ENCODE measurements at places on chromosomes 11 and 22. TPM values are rescaled to one million over a fixed set of nuclear protein-coding genes. Genes with fewer than 3 reads are reported as not detected.
A peak's percentile ranks its signal among the peaks of the same experiment; 100 is the strongest.

The MYRF gene
- 30.3 TPM for total RNA-seq

The KIAA1671 gene
- 32.2 TPM for total RNA-seq

The TRIOBP gene
- total RNA-seq = 82.2 TPM

The NDUFC2 gene
- total RNA-seq = 251 TPM

DNA sequence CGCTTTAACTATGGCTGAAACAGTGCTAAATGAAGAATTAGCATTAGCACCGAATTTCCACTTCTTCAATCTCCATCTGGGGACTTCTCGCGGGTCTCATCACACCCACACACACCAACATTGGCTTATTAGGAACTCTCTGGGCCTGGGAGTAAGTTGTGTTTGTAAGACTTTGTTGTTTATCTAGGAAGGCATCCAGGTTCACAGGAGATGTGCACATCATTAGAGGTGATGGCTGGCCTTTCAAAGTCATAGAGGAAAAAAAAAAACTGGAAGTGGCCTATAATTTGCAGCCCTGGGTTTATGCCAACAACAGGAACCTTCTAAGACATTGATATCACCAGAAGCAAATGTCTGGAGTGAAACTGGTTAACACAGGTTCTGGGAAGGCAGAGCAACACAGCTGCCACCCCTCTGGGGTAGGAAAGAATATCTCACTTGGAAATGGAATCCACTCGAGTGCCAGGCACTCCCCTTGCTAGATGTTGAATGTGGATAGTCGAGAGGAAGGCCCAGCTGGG is 84.5 kb downstream of the TRAF6 start:
- no peaks in the 10 kb centered on the region for H3K4me1 ChIP-seq
- peaks cover 62% of the 10 kb centered on the region for H3K27me3 ChIP-seq
- H3K27ac ChIP-seq = no peak overlapping the region
- no peak for DNase-seq
- no peaks in the 10 kb centered on the region for H3K36me3 ChIP-seq
- H3K4me3 ChIP-seq = no peak overlapping the region

- H3K27ac ChIP-seq = no peak overlapping the region
- no peaks in the 10 kb centered on the region for H3K4me1 ChIP-seq
- peaks cover 15% of the 10 kb centered on the region for H3K27me3 ChIP-seq
- no peak overlapping the region for H3K4me3 ChIP-seq
- DNase-seq = no peak
- H3K36me3 ChIP-seq = no peaks in the 10 kb centered on the region
These were observed 4.1 kb downstream of the MAPK8IP1 start for GRCh38 chr11:45889555-45889954.

GRCh38 chr11:63897459-63898146 is 19.4 kb downstream of the RCOR2 start:
- no peaks in the 10 kb centered on the region for H3K27me3 ChIP-seq
- H3K36me3 ChIP-seq = peaks cover 88% of the 10 kb centered on the region
- DNase-seq = no peak
- H3K4me3 ChIP-seq = no peak overlapping the region
- no peak overlapping the region for H3K27ac ChIP-seq

GRCh38 chr11:94769880-94770279 is 1.7 kb downstream of the AMOTL1 start:
- peaks cover 16% of the 10 kb centered on the region for H3K36me3 ChIP-seq
- DNase-seq = no peak
- no peaks in the 10 kb centered on the region for H3K27me3 ChIP-seq
- H3K4me3 ChIP-seq = peak overlapping the region; percentile 96
- H3K4me1 ChIP-seq = peaks cover 22% of the 10 kb centered on the region
- no peak overlapping the region for H3K27ac ChIP-seq

DNA sequence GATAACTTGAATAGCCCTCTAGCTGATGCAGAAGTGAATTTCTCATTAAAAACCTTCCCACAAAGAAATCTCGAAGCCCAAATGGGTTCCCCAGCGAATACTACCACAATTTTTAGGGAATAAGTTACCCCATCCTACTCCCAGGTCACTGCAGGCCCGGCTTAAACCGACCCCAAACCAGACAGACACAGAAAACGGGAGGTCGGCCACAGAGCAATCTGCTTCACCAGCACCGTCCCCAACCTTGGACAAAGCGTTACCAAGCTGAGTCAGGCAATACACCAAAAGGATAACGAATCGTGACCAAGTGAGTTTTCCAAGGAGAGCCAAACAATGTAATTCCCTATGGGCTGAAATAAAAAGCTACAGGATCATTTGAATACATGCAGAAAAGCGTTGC is 575 bp upstream of the MOV10L1 start:
- DNase-seq = no peak
- H3K4me3 ChIP-seq = no peak overlapping the region
- no peak overlapping the region for H3K27ac ChIP-seq
- no peaks in the 10 kb centered on the region for H3K36me3 ChIP-seq
- H3K27me3 ChIP-seq = no peaks in the 10 kb centered on the region

GRCh38 chr11:62958547-62959421 is 26.0 kb downstream of the SLC22A6 start:
- H3K27ac ChIP-seq = no peak overlapping the region
- H3K36me3 ChIP-seq = no peaks in the 10 kb centered on the region
- no peaks in the 10 kb centered on the region for H3K27me3 ChIP-seq
- H3K4me3 ChIP-seq = no peak overlapping the region
- DNase-seq = no peak

DNA sequence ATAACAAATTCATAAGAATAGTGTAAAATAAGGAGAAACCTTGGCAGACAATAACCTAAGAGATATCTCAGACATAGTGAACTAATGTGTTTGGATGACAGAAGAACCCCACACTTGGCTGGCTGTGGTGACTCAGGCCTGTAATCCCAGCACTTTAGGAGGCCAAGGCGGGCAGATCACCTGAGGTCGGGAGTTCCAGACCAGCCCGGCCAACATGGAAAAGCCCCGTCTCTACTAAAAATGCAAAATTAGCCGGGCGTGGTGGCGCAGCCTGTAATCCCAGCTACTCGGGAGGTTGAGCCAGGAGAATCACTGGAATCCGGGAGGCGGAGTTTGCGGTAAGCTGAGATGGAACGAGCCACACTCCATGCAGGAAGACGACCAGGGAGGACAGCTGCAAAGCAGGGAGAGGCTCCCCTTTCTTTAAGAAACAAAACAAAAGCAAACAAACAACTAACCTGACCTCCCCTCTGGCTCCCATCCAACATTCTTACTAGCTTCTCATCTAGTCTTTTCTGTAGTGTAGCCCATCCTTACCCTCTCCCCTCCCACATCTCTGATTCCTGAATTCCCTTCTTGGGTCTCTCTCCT is 84.2 kb downstream of the ZNF280B start:
- peak; percentile 74 for DNase-seq
- no peaks in the 10 kb centered on the region for H3K36me3 ChIP-seq
- peaks cover 87% of the 10 kb centered on the region for H3K27me3 ChIP-seq
- no peak overlapping the region for H3K27ac ChIP-seq

DNA sequence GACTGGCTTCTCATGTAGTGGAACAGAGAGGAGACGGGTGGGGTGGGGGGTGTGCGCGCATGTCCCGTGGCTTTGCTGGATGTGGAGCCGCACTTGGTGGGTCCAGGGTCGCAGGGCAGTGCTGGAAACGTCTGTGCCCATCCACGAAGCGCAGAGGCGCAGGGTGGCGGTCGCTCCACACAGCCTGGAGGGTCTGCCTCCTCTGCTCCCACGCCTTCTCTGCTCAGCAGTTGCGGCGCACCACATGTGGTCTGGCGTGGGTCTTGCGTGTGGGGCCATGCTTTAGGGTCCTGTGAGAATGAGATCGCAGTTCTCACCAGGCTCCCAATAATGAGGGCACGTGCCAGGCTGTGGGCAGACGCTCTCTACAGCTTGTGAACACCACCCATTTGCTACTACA is 50.7 kb downstream of the MUC6 start:
- no peak overlapping the region for H3K4me3 ChIP-seq
- H3K27me3 ChIP-seq = no peaks in the 10 kb centered on the region
- peaks cover 72% of the 10 kb centered on the region for H3K36me3 ChIP-seq
- no peaks in the 10 kb centered on the region for H3K4me1 ChIP-seq
- peak overlapping the region; percentile 57 for H3K27ac ChIP-seq

GRCh38 chr11:113202431-113202830 is 112.0 kb upstream of the TTC12 start:
- no peak overlapping the region for H3K27ac ChIP-seq
- no peak for DNase-seq
- no peaks in the 10 kb centered on the region for H3K27me3 ChIP-seq

GRCh38 chr11:125268611-125269010 is 104.1 kb downstream of the PKNOX2 start:
- peaks cover 18% of the 10 kb centered on the region for H3K4me1 ChIP-seq
- H3K4me3 ChIP-seq = no peak overlapping the region
- no peaks in the 10 kb centered on the region for H3K36me3 ChIP-seq
- no peaks in the 10 kb centered on the region for H3K27me3 ChIP-seq
- DNase-seq = no peak
- H3K27ac ChIP-seq = no peak overlapping the region

GRCh38 chr11:131425285-131425684 is 54.9 kb downstream of the NTM start:
- H3K27ac ChIP-seq = no peak overlapping the region
- DNase-seq = no peak

DNA sequence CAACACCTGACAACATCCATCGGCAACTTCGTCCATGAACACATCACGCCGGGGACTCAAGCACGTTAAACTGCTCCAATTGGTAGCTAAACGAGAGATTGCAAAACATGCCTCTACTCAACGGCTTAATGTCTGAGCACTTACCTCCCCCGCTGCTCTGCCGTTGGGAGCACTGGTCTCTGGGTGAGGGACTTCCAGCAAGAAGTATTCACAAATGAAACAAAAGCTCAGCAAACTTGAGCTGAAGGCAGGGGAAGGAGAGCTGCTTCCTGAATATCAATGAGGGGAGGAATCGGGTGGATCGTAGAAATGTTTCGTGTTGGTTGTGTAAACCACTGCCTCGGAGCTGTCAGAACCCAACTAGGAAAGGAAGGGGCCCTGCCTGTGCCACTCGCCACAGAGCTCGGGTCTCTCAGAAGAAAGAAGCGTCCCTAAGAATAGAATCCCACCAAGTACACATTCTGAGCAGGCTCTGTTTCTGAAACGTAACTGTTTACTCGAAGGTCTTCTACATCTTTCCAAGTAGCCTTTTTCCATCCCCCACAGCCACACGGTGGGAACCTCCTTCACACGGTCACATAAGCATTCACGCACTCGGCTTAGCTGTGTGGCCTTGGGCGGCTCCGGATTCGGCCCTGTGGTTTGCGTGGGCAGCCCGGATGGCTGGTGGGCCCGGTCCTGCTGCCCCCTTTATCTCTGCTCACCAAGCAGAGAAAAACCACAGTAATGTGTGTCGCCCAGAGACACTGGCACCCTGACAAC is at the start of gene MLC1:
Gene MLC1 (minus strand): TSS at position 216 of the 762 bp plus-strand sequence. CDS start 524 bp downstream, outside the sequence.
- no peaks in the 10 kb centered on the region for H3K36me3 ChIP-seq
- H3K27ac ChIP-seq = peak within 1 kb of the TSS; percentile 12
- H3K4me1 ChIP-seq = no peaks in the 10 kb centered on the region
- peak; percentile 40 for DNase-seq
- no peaks in the 10 kb centered on the region for H3K27me3 ChIP-seq

GRCh38 chr11:104104201-104104600 is 59.7 kb downstream of the PDGFD start:
- H3K4me1 ChIP-seq = no peaks in the 10 kb centered on the region
- no peak overlapping the region for H3K27ac ChIP-seq
- no peaks in the 10 kb centered on the region for H3K27me3 ChIP-seq
- no peak overlapping the region for H3K4me3 ChIP-seq

DNA sequence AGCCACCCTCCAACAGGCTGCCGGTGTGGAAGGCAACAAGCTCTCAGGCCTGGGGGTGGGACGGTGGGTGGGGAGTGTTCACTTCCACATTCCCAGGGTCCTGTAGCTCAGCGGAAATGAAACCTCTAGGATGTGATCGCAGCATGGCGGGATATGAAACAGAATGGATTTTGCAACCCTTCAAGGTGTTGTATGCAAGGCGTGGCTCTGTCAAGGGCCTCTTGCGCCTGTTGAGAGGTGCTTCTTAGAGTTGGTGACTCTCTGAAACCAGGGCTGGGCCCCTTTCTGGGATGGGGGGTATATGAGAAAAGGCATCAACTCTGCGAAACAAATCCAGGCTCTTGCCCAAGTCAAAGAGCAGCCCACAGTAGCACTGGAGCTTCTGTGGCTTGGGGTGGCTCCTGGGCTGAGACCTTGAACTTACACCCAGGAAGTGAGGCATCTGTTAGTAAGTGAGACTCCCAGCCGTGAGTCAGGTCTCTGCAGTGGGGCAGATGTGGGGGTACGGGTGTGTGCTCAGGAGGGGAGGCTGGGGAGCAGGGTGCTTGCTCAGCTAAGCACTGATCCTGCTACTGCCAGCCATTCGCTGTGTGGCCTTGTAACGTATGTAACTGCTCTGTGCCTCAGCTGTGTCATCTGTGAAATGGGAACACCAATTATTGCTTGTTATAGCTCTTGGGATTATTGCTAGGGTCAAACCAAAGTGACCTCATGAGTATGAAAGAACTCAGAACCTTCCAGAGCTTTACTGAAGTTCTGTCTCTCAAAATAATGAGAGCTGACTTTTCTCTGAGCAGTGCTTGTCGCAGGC is 28.3 kb downstream of the NECTIN1 start:
- DNase-seq = no peak
- H3K27me3 ChIP-seq = peaks cover 7% of the 10 kb centered on the region
- H3K4me3 ChIP-seq = no peak overlapping the region
- H3K4me1 ChIP-seq = peaks cover 4% of the 10 kb centered on the region
- H3K27ac ChIP-seq = no peak overlapping the region
- H3K36me3 ChIP-seq = no peaks in the 10 kb centered on the region

- no peak overlapping the region for H3K4me3 ChIP-seq
- no peak for DNase-seq
- H3K4me1 ChIP-seq = no peaks in the 10 kb centered on the region
- peaks cover 37% of the 10 kb centered on the region for H3K36me3 ChIP-seq
- no peaks in the 10 kb centered on the region for H3K27me3 ChIP-seq
- no peak overlapping the region for H3K27ac ChIP-seq
These were observed 70.3 kb downstream of the TNRC6B start for GRCh38 chr22:40247976-40248375.

DNA sequence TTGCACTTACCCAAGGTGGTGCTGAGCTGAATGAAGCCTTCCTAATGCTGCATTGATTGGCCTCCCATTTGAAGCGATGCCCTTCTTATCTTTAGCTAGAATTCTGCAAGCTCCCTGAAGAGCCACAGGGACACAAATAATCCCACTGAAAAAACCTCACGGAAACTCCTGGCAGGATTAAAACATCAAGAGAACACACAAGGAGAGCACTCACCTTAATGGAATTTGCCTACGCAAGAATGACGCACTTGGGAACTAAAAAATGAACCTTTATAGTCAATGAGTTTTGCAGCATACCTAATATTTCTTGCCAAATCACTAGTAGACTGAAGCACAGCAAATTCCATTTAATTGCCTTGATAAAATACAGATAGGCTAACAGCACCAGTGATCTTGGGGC is 232.8 kb upstream of the UBASH3B start:
- no peak overlapping the region for H3K4me3 ChIP-seq
- DNase-seq = no peak
- no peak overlapping the region for H3K27ac ChIP-seq
